ENCODE measurements at places on chromosomes 6 and 20.

GRCh38 chr20:40470445-40471260 lies 218.4 kb downstream of the MAFB start:
- DNase-seq, result no peak

DNA sequence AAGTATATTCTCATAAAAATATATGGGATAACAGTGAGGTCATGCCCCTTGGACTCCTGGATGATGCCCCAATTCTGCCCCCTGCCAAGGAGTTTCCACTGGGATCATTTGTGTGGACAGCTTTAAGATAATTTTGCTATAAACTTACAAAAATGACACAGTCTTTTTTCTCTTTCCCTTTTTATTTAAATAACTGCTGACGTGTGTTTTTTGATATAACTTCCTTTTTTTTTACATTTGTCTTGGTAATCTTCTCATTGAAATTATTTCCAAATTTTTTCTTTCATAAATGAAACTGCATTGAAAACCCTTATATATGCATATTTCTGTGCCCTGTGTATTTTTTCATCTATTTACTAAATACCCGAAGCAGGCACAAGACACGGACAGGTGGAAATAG lies 31.3 kb downstream of the CST9L start:
- DNase-seq, result no peak

- no peak for DNase-seq
Measured at GRCh38 chr6:108768166-108768555, 80.1 kb upstream of the ARMC2 start.

GRCh38 chr6:107691062-107691751 lies 132.9 kb downstream of the SCML4 start:
- DNase-seq, result no peak

GRCh38 chr20:10094566-10095173 lies 59.9 kb downstream of the ANKEF1 start:
- DNase-seq, result no peak

GRCh38 chr6:40669343-40669742 lies 82.2 kb upstream of the LRFN2 start:
- no peak for DNase-seq

DNA sequence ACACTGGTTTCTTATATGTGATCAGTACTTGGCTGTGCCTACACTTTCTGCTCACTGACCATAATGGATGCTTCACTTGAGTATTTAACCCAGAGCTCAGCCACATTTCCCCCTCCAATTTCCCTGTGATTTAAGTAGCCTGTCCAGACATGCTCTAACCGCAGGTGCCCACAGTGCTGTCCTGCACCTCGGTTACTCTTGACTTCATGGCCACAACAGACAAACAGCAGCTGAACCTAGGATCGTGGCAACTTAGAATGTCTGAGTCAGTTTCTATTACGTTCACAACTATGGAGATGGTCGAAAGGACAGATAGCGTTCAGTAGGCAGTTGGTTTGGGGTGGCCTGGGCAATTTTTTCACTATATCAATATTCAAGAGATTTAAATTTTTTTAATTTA lies 306.9 kb upstream of the SGK1 start:
- DNase-seq, result no peak

DNA sequence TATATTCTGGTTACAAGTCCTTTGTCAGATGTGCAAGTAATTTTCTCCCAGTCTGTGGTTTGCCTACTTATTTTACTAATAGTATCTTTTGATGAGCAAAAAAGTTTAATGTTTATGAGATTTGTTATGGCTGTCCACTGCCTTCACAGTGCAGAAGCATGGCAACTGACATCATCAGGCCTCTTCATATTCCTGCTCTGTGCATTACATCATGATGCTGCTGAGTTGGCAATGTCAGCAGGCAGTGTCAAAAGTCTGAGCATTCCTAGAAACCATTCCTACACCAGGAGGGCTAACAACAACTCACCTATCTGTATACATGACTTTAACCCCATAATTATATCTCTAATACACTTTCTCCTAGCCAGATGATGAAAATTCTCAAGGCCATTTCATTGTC lies 10.8 kb upstream of the OR2B2 start:
- no peak for DNase-seq

DNA sequence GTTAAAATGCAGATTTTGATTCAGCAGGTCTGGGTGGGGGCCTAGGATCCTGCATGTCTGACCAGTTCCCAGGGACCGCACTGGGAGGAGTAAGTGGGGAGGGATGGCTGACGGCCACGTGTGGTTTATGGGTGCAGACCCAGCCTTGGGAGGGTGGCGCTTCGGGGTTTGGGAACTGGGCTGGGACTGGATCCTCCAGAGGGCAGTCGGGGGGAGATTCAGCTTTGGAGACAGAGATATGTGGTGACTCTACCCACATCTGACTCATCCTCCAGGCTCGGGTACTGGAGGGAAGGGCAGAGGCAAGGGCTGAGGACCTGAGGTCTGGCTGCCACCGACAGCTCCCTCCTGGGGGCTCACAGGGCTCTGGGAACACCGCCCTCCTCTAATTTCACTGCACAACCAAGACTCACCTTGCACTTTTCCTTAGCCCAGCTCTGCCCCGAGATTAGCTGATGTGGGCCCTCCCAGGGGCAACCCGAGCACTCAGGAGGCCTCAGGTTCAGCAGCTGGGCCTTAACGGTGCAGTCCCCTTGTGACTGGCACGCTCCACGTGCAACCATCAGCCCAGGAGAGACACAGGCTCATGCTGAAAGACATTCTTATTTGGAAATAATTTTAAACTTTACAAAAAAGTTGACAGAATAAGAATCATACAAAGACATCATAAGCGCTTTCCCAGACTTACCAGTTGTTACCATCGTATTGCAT lies 172.8 kb upstream of the PMEPA1 start:
- no peak for DNase-seq

- no peak for DNase-seq
Measured at GRCh38 chr6:106658469-106658868, 29.1 kb downstream of the QRSL1 start.

- peak; percentile 12 for DNase-seq
Measured at GRCh38 chr6:43299338-43300293, 1.6 kb downstream of the SLC22A7 start.

DNA sequence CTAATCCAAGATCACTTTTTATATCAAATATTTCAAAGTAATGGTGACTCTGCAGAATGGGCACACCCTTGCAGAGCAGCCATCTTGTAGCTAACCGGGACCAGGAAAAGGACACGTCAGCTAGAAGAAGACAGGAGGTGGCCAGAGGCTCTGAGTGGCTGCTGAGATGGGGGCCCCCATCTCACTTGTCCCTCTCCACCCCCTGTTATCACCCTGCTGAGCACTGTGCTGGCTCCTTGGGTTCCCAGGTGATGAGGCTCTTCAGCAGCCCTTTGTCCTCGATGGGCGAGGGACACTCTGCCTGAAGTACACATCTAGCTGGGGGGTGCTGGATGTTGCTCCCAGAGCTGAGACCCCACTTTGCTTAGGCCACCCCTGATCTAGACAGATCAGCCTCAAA lies 126.3 kb downstream of the UST start:
- no peak for DNase-seq

DNA sequence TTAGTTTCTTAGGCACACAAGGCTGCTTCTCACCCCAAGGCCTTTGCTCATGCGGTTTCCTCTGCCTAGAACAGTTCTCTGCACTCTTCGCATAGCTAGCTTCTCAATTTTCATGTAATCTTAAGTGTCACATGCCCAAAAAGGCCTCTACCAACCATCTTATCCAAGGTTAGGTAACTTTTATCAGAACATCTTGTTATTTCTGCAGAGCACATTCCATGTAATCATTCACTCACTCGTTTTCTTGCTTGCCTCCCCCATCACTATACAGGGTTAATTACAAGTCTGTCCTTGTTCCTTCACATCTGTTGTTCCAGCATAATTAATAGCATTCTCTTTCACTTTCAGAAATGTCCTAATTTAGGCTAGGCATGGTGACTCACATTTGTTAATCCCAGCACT lies 53.8 kb downstream of the NCOA6 start:
- no peak for DNase-seq

DNA sequence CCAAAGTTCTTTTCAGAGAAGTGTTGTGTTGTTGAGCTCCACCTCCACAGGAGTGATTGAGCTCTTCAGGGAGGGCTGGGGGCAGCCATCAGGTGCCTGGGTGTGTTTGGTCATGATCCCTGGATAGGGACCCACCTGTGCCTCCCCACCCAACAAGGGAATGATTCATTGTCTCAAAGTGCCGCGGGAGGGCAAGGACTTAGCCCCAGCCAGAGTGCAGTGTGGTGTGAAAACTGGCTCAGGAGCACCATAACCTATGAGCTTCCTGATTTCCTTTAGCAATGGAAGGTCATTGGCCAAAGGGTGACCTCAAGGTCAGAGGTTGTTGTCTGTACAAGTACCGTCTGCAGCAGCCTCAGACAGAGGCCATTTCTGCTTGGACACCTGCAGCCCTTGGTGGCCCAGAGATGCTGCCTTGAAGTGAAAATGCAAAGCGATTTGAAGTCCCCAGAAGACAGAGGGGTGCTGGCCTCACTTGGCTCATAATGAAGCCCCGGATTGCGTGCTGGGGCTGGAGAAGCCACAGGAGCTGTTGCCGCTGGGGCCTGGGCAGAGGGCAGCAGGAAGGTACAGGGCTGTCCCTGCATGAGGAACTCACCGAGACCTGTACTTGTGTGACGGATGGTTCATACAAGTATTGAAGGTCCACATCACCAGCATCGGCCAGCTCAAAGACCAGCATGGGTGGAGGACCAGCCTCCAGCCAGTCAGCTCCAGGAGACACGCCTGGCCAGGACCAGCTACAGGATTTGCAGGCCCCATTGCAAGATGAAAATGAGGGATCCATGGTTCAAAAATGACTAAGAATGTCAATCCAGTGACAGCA lies 100.6 kb upstream of the DUSP22 start:
- DNase-seq, result no peak

DNA sequence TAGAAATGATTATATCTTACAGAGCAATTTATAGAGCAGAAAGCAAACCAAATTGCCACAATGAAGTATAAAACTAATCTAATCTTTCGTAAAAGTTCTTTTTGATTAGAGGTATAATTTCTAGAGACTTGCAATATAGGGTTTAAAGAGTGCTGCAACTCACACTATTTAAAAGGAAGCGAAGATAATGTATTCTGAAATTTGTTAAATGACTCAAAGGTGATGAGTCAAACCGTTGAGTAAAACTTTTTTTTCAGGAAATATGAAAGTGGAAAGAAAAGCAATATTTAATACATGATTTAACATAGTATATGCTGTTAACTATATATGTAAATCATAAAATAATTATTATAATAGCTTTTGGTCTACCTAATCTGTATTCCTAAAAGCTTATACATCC lies 133.6 kb downstream of the SYNE1 start:
- no peak for DNase-seq

- DNase-seq, result peak; percentile 59
Measured at GRCh38 chr6:129748212-129748900, 38.4 kb upstream of the ARHGAP18 start.

- no peak for DNase-seq
Measured at GRCh38 chr6:148438632-148439031, 96.0 kb downstream of the SASH1 start.

- no peak for DNase-seq
Measured at GRCh38 chr6:43448916-43449315, 6.4 kb downstream of the DLK2 start.

GRCh38 chr20:50194831-50195523 lies 4.3 kb downstream of the CEBPB start:
- no peak for DNase-seq

DNA sequence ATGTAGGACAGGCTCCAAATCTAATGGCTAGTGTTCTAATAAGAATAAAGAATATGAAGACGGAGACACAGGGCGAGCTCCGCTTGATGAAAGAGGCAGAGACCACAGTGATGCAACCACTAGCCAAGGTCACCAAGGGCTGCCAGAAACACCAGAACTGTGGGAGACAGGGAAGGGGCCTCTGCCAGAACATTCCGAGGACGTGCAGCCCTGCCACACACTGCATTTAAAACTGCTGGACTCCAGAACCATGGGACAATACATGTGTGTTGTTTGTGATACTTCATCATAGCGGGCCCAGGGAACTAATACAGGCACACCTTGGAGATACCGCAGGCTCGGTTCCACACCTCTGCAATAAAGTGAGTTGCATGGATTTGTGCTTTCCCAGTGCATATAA lies 2.9 kb upstream of the THBS2 start:
- no peak for DNase-seq

- no peak for DNase-seq
Measured at GRCh38 chr6:31004794-31005193, 5.5 kb upstream of the MUC22 start.

GRCh38 chr6:87968435-87969278 lies 79.0 kb upstream of the SPACA1 start:
- peak; percentile 13 for DNase-seq

DNA sequence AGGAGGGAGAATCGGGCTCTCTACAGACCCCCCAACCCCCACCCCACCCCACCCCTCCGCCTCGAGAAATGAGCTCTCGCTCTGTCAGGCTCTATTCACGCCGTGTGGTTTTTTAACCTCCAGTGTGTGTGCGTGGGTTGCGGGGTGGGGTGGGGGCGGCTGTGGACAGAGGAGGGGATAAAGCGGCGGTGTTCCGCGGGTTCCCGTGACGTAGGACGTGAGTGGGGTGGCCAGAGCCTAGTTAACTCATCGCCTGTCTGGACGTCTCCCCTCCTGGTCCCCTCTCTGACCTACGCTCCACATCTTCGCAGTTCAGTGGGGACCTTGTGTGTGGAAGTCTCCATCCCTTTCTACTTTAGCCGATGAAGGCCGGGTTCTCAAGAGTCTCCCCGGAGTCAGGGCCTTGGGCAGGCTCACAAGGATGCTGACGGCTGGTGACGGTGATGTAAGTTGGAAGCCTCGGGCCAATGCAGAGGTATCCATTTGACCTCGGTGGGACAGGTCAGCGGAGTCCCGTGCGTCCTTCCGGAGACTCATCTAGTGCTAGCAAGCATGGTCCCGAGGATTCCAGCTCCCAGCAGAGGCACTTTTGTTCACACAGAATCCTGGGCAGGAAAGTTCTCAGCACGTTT lies 1507.1 kb upstream of the DEFB115 start:
- no peak for DNase-seq

GRCh38 chr6:169498916-169499513 lies 202.8 kb downstream of the WDR27 start:
- DNase-seq, result no peak

GRCh38 chr6:116847227-116847626 lies 18.3 kb upstream of the GPRC6A start:
- peak; percentile 5 for DNase-seq

- no peak for DNase-seq
Measured at GRCh38 chr6:157860505-157860991, 37.5 kb downstream of the SNX9 start.

GRCh38 chr6:111610548-111611172 lies 5.0 kb upstream of the TRAF3IP2 start:
- no peak for DNase-seq

DNA sequence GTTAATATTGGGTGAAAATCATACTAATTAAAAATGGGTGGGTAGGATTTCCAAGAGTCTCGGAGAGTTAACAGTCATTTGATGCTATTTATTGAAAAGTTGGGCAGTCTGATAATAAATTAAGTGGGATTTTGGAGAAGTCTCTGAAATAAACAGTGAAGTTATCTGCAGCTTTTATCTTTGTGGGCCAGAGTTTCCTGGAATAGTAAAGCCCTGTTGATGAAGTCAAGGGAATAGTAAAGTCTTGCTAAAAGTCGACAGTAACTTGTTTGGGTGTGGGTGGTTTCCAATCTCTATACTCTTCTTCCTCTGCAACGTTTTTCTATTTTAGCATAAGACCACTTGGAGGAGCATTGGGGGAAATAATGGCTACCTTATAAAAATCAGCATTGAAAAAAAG lies 493.6 kb downstream of the EPM2A start:
- DNase-seq, result no peak

- no peak for DNase-seq
Measured at GRCh38 chr20:48970681-48971365, 49.3 kb downstream of the ARFGEF2 start.

Measured in GM10248 (cell line).